Lung (tissue), 17 donors: ENCODE measurements at places on chromosomes 13 and 19. TPM values are rescaled to one million over a fixed set of nuclear protein-coding genes. Genes with fewer than 3 reads are reported as not detected.

DNA sequence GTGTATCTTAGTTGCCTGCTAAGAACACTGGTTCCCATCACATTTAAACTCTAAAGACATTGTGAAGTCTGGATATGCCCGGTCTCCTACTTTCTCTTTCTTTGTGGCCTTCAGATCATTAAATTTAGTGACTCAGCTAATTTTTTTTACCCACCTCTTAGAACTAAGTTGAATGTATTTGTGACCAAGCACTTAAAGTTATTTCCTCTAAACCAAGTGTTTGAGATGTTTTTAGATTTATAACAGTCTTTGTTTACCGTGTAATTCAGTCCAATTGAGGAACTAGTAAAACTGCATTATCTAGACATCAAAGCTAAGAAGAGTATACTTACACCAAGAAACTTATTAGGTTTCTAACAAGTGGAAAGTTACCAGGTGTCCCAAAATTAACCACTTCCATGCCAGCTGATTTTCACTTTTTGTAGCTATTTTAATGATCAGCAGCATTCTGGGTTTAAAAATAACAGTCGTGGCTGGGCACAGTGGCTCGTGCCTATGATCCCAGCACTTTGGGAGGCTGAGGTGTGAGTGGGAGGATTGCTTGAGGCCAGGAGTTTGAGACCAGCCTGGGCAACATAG is 53.1 kb downstream of the ARHGAP35 start:
- DNase-seq = peak; percentile 57

DNA sequence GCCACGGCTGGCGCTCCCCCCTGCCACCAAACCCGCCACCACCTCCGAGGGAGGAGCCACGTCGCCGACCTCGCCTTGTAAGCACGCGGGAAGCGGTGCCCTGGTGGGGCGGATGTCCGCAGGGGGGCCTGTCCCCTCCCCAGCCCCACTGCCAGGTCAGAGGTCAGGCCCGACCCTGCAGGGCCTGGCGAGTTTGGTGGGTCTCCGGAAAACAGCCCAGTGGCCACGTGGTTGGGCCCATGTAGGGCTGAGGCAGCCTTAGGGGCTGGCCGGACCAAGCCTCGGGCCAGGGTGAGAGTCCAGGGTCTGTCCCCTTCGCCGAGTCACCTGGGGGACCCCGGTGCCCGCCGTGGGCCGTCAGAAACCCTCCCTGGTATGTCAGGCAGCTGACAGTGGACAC is 26.5 kb downstream of the SMIM24 start:
- DNase-seq = no peak

DNA sequence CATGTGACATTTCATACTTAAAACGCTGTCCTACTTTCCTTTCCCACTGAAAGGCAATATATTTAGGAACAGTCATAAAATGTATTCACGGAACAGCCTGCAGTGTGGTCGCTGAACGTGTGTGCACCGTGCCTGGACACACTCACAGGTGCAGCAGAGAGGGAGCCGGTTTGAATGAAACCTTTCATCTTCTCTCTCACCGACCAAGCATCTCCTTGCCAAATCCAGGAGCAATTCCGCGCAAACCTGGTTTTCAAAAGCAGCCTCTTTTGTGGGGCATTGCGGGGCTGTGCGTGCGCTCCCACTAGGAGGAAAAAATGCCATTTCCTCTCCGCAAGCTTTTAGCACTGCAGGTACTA is 1.0 kb downstream of the DCLK1 start:
- DNase-seq = no peak

GRCh38 chr13:98984983-98985382 is 7.1 kb upstream of the DOCK9 start:
- DNase-seq = no peak

- no peak for DNase-seq
These were observed 8.0 kb upstream of the USF2 start for GRCh38 chr19:35260694-35261304.

- no peak for DNase-seq
These were observed 15.1 kb downstream of the IFT88 start for GRCh38 chr13:20582026-20582425.

- DNase-seq = no peak
These were observed 12.2 kb downstream of the LAIR1 start for GRCh38 chr19:54352546-54352945.

DNA sequence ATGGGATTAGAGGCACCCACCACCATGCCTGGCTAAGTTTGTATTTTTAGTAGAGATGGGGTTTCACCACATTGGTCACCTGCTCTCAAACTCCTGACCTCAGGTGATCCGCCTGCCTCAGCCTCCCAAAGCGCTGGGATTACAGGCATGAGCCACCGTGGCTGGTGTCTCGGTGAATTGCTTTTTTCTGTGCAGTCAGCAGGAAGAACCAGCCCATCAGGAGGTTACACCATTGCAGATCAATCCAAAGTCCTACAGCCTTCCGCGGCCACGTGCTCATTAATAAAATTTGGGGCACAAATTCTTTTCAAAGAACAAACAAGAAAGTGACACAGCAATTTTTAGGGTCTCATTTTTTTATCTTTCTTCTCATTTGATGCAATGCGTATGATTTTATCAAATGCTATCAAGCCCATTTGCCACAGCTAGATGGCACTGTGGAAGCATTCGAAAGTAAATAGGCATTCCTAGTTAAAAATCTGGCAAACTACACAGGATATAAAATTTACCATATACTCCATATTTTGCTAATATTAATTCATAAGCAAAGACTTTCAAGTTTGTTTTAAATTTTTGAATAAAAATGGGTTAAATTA is 54.4 kb upstream of the ZNF835 start:
- peak; percentile 54 for DNase-seq

- no peak for DNase-seq
These were observed 61.6 kb downstream of the ITGBL1 start for GRCh38 chr13:101514100-101514499.

GRCh38 chr19:11853358-11853757 is 4.8 kb downstream of the ZNF439 start:
- no peak for DNase-seq

DNA sequence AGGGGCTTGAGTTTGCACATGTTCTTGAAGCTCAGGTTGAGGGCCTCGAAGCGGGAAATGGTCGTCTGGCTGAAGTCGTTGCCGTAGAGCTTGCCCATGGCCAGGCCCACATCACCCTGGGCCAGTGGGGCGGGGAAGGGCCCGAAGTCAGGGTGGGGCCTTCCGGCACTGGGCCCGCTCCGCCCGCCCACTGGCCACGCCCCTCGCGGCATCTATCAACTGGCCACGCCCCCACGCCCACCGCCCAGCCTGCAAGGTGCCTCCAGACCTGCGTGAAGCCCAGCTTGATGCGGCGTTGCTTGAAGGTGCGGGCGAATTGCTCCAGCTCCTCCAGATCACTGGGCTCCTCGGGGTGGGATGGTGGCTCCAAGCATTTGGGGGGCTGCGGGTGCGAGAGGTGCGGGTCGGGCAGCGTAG is 19.9 kb downstream of the ZNF574 start:
- no peak for DNase-seq

DNA sequence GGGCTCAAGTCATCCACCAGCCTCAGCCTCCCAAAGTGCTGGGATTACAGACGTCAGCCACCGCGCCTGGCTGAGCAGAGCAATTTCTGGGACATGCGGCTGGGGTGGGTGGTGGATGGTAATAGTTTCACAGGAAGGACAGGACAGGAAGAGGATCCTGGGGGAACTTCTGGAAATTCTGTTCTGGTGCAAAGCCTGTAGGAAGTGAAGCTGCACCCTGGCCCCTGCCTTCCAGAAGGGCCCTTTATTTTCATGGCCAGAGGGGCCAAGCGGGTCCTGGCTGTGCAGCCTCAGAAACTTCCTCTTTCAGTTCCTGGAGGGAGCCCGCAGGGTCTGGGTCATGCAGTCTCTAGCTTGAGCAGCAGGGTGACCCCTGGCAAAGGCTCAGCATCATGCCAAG is 15.7 kb downstream of the FEM1A start:
- no peak for DNase-seq

DNA sequence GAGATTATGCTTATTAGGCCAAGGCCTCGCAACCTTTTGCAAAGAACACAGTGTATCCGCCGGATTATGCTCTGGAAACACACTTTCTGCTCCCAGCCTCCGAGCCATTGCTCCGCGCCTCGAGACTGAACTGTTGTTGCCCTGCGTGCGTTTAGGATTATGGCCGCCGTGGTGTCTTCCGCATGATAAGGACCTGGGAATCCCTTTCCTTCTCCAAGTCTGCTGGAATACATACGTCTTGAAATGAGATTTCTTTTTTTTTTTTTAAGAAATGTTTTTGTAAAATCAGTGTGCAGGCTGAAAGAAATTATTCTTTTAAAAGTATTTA is 89.8 kb upstream of the SOX1 start:
- no peak for DNase-seq

GRCh38 chr19:9848060-9848459 is 12.9 kb downstream of the PIN1 start:
- no peak for DNase-seq

DNA sequence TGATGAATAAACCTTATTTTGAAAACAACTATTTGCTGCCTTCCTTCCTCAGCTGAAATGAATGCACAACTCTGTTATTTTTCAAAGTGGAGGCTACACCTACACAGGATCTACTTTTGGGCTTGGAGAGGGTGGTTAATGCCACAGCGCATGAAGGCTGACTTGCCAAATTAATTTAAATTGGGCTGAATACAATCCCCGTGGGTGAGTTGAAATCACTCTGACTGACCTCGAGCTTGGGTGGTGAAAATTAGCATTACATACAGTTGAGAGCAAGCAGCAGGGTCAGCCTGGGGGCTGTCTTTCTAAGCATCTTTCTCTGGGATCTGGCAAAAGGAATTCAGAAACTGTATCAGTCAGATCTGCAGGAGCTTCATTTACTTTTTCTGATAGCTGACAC is 38.5 kb downstream of the TPT1 start:
- DNase-seq = no peak

DNA sequence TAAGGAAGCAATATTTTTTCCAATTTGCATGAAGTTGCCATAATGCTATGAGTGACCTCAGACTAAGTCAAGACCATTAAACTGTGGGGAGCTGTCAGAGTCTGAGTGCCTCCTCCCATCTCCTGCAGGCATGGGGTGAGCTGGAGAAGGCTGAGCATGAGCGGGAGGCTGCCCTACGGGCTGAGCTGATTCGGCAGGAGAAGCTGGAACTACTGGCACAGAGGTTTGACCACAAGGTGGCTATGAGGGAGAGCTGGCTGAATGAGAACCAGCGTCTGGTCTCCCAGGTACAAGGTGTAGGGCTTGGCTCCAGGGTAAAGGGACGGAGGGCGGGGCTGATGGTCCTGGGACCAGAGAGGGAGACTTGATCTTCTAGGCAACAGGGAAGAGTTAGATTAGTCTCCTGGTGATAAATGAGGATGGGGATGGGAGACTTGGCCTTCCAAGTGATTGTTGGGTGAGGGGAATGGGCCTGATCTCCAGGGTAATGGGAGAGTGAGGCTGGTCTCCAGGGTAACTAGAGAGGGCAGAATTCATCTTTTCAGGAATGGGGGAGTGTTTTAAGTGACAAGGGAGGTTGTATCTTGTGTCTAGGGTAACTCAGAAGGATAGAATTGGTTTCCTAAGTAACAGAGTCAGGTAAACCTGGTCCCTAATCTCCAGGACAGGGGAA is 36.0 kb downstream of the SPTBN4 start:
- DNase-seq = no peak

GRCh38 chr13:40445557-40445990 is 220.9 kb downstream of the FOXO1 start:
- DNase-seq = peak; percentile 33

DNA sequence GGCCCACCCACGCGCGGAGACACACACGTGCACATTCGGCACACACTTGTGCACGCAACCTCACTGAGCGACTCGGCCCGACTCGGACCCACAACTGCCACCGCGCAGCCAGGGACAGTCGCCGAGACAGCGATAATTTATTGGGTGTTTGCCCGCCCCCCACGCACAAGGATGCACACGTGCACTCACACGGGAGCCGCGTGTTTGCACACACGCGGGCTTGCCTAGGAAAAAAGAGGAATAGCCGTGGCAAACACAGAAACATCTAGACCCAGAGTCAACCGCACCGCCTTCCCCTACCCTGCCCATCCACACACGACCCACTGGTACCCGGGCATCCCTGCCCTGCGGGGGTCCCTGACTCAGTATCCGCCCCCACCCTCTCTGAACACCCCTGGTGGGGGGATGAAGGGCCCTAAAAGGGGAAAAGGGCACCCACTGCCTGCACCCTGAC is 1.1 kb upstream of the SSBP4 start:
- DNase-seq = no peak

DNA sequence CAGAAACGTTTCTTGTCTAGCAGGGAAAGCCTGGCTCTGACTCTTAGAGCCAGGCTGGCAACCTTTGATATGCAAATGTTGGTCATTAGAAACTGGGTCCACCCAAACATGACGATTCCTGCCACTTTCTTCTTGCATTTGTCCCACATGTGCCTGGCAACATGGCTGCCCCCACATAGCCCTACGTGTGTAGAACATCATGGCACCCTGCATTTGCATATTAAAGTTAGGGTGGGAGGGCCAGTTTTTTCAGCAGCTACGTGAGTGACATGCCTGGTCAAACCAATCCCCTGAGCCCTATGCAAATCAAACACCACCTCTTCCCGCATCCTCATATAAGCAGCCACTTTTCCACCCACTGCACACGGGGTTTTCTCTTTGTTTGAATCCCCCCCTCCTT is 95.0 kb downstream of the LIG4 start:
- DNase-seq = no peak

- DNase-seq = no peak
These were observed 59.4 kb downstream of the TSC22D1 start for GRCh38 chr13:44516771-44517170.

GRCh38 chr13:38350114-38350617 is 515 bp downstream of the UFM1 start:
- peak; percentile 77 for DNase-seq

- DNase-seq = no peak
These were observed 231.0 kb downstream of the MYO16 start for GRCh38 chr13:108860418-108860817.

- peak; percentile 7 for DNase-seq
These were observed 82.9 kb upstream of the VSTM2B start for GRCh38 chr19:29442910-29443309.

- no peak for DNase-seq
These were observed 14.2 kb downstream of the KCNC3 start for GRCh38 chr19:50314724-50315708.

GRCh38 chr19:28710278-28710677 is 502.7 kb downstream of the UQCRFS1 start:
- DNase-seq = no peak

- DNase-seq = no peak
These were observed 68.2 kb downstream of the STK24 start for GRCh38 chr13:98508685-98509084.

- DNase-seq = no peak
These were observed 16.2 kb upstream of the TNFRSF19 start for GRCh38 chr13:23554000-23554399.

The ZNF17 gene
- 13.4 TPM for total RNA-seq

The ANKRD27 gene
- 29.9 TPM for total RNA-seq

The GJB2 gene
- 1.5 TPM for total RNA-seq

The MADCAM1 gene
- total RNA-seq = 4.4 TPM

The ZNF302 gene
- 50.4 TPM for total RNA-seq

The NAXD gene
- 28.6 TPM for total RNA-seq

The CALR3 gene
- not detected for total RNA-seq

The CADM4 gene
- total RNA-seq = 12.2 TPM

The ZNF787 gene
- 27.5 TPM for total RNA-seq

The ZNF283 gene
- total RNA-seq = 6.1 TPM

The RELB gene
- total RNA-seq = 15.8 TPM

The PALM gene
- total RNA-seq = 33.5 TPM

The RDH8 gene
- not detected for total RNA-seq

The MCF2L gene
- total RNA-seq = 78.7 TPM

The PSG3 gene
- total RNA-seq = not detected

The ITPKC gene
- 28.0 TPM for total RNA-seq

The CTXN1 gene
- 4.3 TPM for total RNA-seq

The NDUFB7 gene
- 105 TPM for total RNA-seq
